ENCODE measurements at places on chromosomes 5 and 9. TPM values are rescaled to one million over a fixed set of nuclear protein-coding genes. Genes with fewer than 3 reads are reported as not detected.

Gene NSA2
- 59.3 TPM for total RNA-seq

GRCh38 chr5:116848954-116849581 lies 274.4 kb upstream of the SEMA6A start:
- DNase-seq: no peak

DNA sequence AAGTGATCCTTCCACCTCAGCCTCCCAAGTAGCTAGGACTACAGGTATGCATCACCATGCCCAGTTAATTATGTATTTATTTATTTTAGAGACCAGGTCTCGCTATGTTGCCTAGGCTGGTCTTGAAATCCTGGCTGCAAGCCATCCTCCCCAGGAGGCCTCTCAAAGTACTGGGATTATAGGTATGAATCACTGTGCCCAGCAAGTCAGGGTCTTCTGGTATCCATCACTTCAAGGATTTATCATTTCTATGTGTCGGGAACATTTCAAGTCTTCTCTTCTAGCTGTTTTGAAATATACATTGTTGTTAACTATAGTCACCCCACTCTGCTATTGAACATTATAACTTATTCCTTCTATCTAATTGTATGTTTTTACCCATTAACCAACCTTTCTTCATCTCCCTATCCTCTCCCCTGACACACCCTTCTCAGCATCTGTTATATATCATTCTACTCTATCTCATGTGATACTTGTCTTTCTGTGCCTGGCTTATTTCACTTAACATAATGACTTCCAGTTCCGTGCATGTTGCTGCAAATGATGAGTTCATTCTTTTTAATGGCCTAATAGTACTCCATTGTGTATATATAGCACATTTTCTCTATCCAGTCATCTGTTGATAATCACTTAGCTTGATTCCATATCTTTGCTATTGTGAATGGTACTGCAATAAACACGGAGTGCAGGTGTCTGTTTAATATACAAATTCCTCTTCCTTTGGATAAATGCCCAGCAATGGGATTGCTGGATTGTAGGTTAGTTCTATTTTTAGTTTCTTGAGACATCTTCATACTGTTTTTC lies 26.4 kb downstream of the UTP15 start:
- DNase-seq: peak; percentile 48

DNA sequence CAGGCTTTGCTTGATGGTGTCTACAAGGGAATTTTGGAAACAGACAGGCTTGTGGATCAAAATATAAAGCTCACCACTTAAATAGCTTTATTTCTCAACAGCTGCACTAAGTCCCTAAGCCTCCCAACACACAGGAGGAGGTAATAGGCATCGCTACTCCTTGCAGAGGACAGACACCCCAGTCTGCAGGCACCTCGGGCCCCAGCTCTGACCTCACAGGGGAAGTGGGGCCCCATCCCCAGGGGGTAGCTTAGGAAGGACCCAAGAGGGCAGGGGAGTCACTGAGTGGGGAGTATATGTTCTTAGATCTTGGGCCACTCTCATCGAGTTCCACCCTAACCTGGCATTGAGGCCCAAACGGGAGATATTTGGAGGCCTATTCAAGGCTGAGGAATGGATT lies 66.7 kb upstream of the XPA start:
- no peak for DNase-seq

GRCh38 chr5:115336964-115337363 lies 40.5 kb upstream of the CCDC112 start:
- DNase-seq: no peak

Gene ZNF658
- total RNA-seq: 4.8 TPM

DNA sequence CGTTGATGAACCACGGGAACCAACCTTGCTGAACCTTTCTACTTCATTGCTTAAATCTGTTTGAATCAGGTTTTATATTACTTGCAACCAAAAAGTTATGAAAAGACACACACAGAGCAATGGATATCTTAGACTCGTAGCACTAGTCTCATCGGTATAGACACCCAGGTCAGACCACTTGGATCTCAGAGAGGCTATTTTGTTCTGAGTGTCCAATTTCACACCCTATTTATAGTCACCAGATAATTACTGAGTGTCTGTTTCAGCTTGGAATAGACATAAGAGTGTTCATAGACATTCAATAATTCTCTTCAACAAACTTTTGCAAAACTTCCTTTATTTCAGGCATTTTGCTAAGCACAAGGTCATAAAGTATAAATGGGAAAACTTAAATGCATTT lies 145.4 kb upstream of the EGFLAM start:
- no peak for DNase-seq
